Mesothelial cell of epicardium (in vitro differentiated cells): ENCODE measurements at places on chromosomes 3 and 15.

DNA sequence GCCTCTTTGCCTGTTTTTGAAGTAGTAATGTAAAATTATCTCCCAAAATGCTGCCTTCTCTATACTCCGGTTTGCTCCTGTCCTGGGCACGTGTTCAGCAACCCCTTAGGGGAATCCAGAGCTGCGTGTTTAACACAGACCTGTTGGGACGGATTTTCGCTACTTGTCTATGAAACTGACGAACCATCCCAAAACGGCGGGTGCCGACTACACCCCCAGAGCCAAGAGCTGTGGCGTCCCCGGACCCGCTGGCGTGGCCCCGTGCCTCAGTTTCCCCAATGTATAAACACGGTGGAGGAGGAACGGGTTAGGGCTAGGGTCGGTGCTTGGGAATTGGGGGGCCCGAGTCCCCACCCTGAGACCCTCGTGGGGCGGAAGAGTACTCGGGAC lies 473 bp downstream of the FHIT start:
- DNase-seq, result no peak

- DNase-seq, result no peak
Observed at GRCh38 chr15:69098771-69099170, 61.7 kb upstream of the GLCE start.

GRCh38 chr3:49173116-49173791 lies 1.9 kb downstream of the KLHDC8B start:
- peak; percentile 55 for DNase-seq

DNA sequence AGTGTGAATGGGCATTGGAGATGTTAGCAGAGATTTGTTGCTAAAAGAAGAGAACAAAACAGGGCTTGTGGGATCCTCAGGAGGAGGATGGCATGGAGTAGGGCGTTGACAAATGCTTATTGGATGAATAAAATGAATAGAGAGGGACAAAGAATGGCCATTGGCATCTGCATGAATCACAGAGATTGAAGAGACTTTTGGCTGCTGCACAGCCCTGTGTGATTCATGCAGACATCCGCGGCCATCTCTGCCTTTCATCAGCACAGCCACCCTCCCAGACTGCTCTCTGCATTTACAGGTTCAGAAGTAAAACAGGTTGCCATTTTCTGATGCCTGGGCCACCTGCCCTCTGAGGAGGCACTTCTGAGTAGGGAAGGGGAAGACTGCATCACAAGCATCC lies 397.9 kb downstream of the EPHB1 start:
- no peak for DNase-seq

DNA sequence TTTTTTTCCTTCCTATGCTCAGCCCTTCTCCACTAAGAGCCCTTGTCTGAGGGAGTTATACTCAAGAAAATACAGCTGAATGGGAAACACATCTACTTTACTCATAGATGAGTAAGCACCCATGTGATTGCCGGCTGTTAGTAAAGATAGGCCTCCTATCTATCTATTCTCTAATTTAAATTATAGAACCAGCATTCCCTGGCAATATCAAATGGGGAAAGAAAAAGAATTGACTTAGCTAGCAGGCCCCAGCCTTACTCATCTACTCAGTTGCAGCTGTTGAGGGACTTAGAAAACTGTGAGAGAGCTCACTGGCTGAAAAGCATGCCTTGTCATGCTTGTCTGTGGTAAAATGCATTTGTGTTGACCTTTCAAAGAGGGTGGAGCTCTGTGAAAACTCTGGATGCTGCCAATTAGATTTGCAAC lies 116.9 kb upstream of the LRRFIP2 start:
- DNase-seq, result no peak

DNA sequence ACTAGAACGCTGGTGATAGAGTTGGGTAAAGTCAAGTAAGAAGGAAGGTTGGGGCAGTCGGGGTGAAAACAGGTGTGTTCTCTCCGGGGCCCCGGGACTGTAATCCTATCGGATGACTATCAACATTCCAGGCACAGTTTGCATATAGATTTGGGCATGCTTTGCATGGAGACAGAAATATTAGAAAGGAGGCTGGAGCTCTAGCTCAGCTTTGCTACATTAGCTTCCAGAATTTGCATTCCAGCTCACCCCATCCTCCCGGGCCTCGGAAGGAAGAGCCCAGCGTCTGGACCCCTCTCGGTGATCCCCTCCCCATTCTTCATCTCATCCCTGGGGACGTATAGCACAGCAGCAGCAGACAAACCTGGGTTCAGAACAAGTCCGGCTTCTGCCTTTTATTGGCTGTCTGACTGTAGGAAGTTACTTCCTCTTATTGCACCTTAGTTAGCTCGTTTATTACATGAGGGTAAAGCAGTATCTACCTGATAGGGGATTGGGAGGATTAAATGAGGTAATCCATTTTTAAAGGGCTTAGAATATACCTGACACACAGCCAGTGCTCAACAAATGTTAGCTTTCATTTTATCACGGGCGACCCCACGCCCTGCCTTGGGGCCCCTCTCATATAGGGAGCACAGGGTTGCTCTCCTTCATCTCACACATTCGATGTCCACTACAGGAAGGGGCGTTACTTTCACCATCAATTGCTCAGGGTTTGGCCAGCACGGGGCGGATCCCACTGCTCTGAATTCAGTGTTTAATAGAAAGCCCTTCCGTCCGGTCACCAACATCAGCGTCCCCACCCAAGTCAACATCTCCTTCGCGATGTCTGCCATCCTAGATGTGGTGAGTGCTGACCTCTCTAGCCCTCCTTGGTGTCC lies 3.2 kb downstream of the HTR3E start:
- no peak for DNase-seq

DNA sequence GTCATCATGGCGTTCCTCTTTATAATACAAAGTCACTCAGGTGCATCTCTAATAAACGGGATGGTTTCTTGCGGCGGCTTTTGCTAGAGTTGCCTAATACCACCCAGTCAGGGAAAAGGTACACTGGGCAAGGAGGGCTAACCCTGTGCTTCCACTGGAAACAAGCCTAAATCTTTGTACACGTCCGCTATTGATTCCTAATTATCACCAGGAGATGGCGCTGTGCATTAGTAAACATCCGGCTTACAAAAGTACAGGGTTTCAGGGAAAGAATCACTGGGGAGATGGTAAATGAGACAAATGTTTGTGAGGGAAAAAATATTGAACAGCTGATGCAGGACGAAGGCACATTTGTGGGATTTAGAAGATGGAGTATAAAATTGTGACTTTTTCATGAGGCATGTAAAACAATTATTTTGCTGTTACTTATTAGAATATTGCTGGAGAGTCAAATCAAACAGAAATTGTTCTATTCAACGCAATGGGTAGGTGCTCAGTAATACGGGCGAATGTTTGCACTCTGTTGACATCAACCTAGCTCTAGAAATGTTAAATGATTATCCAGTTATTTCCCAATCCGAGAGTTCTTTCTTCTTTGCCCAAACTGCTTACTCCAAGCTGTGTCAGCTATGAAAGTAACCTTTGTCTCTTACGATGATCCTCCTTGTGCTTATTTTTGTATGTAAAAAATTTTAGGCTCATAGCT lies 50.6 kb downstream of the GMNC start:
- no peak for DNase-seq

GRCh38 chr3:117103675-117104074 lies 394.1 kb downstream of the TUSC7 start:
- no peak for DNase-seq

- DNase-seq, result peak; percentile 60
Observed at GRCh38 chr3:52532838-52533622, 627 bp downstream of the NT5DC2 start.

- DNase-seq, result no peak
Observed at GRCh38 chr3:10194328-10195071, 29.8 kb downstream of the IRAK2 start.

DNA sequence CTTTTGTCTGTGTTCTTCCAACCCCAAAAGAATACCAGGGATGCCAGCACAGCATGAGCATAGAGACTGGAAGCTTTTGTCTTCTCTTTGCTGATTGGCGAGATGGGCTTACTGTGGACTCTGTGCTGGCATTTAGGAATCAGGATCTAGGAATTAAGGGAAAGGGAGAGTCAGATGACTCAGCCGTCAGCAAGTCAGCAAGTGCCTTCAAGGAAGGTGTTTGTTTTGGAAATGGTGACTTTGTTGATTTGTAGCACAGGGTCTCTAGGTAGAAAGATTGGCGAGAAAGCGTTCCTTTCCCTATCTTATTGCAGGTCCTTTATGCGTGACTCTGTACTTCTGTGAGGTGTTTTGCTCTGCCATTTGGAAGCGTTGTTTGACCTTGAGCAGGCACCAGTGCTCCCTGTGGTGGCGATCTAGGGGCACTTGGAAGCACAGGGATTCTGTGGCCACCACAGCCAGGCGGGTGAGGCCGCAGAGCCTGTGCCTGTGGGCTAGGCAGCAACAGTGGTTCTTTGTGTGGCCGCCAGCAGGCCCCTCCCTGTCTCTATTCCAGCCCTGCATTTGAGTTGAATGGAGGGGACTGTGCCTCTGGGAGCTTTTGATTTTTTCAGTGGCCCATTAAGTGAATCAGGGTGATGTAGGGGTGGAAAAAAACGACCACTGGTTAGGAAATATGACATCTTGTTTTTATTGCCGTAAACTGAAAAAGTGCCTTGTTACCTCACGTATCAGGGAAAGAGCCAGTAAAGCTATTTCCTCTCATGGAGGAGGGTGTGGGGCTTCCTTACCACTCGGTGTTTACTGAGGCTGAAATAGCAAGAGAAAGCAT lies 19.0 kb downstream of the FAN1 start:
- no peak for DNase-seq

GRCh38 chr3:192884777-192885773 lies 32.6 kb downstream of the MB21D2 start:
- DNase-seq, result no peak

GRCh38 chr3:172038798-172039435 lies 461 bp upstream of the FNDC3B start:
- no peak for DNase-seq

GRCh38 chr3:50003216-50003615 lies 63.3 kb downstream of the RBM6 start:
- DNase-seq, result no peak

DNA sequence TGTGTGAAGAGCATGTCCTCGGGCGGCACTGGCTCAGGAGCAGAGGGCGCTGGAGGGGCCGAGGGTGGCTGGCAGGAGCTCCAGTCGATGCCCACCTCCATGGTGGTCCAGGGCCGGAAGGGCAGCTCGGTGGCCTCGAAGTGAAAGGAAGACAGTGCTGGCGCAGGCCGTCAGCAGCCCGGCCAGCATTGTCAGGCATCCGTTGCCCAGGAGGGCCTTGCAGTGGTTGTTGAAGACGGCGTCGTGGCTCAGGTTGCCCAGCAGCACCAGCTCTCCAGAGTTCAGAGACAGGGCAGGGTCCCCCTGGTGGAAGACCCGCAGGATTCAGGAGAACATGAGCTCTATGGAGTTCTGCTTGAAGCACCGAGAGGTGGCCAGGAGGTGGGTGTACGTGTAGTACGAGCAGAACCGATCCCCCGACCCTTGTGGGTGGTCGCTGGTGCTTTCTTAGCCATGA lies 16.5 kb upstream of the SIAH2 start:
- DNase-seq, result no peak

GRCh38 chr3:189121092-189121491 lies 50.7 kb upstream of the TPRG1 start:
- no peak for DNase-seq

- no peak for DNase-seq
Observed at GRCh38 chr3:176916777-176917176, 280.5 kb downstream of the TBL1XR1 start.

DNA sequence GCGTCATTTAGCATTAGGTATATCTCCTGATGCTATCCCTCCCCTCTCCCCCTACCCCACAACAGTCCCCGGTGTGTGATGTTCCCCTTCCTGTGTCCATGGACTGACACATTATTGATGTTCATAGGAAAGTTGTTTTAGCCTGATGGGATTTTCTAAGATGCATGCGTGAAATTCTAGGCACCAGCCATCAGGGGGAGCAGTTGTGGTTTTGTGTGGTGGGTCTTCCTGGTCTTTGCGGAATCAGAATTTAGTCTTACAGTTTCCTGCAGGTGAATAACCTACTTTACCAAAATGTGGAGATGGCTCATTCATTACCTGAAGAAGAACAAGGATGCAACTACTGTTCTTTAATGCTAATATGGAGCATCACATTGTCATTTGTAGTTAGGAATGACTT lies 455.0 kb upstream of the THBS1 start:
- no peak for DNase-seq

DNA sequence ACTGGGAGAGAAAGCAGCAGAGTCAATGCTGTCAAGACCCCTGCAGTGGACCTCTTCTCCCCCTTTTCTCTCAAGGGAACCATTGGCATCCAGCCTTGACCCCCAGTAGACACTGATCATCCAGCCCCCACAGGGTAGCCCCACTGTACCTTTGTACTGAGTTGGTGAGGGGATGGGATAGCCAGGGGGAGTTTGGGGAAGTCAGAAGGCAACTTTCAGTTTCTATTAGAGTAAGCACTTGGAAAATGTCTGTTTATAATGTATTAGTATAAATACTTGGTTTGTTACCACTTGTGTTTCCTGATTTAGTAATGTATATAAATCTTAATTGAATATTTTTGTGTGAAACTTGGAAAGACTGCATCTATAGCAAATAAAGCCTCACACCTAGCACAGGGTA lies 25.0 kb downstream of the DAG1 start:
- DNase-seq, result no peak

DNA sequence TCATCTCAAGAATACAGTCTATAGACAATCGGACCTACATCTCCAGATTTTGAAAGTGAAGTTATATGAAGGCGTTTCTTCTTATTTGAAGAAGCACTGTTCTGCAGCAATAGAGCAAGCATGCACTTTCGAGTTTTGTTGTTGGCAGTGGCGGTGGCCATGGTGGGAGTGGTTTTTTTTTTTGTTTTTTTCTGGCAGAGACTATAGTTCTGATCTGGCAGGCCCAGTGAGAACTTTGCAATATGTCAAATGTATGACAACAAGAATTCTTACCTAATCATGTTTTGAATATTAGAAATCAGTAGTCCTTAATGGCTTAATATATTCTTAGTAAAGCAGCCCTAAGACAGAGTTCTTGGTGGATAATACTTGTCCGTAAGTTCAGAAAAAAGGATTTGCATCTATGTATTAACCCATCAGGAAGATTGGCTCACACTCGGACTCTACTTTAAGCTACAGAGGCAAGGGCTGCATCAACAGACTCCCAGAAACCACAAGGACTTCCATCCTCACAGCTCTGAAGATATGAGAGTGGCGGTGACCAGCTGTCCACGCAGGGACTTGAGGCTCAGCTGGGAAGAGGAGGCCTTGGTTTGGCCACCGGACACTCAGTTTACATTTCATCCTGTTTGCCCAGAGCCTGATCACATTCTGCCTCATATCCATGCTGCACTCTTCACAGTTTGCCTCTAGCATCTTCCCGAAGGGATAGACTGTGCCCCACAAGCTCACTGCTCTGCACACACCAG lies 124.1 kb upstream of the THBS1 start:
- no peak for DNase-seq

- DNase-seq, result no peak
Observed at GRCh38 chr3:81790117-81790516, 28.7 kb upstream of the GBE1 start.

DNA sequence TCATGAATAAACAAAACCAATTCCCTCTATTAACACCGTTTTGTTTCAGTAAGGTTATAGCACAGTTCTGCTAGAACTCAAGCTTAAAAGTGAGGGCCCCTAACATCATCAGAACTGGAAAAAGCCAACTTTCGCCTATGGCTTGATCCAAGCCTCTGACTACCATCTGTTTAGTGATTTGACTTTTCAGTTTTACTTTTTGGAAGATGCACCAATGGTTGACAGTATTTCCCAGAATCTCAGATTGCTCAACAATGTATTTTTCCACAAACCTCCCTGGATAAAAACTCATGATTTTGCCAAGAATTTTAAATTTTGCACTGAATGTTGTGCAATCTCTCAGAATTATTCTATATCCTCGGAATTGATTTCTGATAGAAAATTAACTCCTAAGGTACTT lies 190.7 kb downstream of the LSAMP start:
- no peak for DNase-seq
